ENCODE measurements at places on chromosomes 13 and 19.

DNA sequence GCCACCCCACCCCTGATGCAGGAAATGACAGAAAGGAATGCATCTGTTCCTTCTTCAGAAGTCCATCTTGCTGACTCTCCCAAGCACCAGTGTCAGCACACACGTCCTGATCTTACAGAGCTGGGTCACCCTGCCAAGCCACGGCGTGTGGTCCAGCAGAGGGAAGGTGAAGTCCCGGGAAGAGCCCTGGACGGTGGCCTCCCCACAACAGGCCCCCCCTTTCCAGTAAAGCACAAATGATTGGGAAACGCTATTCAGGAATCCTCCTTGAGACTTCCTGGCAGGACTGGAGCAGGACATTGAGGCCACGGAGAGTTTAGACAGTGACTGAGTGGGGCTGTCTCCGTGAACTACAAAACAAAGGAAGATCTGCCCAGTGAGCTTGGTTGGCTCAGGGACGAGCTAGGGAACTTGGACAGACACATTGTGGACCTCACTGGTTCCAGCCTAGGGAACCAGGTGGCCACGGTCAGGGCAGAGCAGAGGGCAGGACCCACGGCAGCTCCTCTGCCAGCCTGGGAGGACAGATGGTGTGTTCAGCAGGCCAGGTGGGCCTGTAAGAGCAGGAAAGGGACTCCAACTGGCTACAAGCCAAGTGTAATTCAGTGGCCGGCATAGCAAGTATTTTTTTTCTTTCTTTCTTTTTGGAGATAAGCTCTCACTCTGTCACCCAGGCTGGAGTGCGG is 41.7 kb downstream of the ELL start:
- no peak for DNase-seq

GRCh38 chr19:48874303-48875135 is 2.3 kb downstream of the PPP1R15A start:
- no peak for DNase-seq

DNA sequence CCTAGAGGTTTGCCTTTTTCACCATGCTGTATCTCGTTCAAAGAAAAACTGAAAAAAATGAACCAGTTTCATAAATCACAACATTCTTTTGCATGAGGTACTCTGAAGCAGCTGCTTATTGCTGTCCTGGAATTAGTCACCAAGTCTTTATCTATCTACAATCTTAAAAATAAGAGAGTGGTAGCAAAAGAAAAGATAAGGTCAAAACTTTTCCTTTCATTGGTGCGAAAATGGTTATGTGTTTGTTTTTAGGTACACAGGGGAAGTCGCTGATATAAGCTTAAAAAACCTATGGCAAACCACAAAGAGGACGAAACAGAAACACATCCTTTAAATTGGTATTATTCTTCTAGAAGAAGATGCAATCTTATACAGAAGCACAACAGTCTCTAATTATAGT is 20.7 kb downstream of the OBI1 start:
- no peak for DNase-seq

DNA sequence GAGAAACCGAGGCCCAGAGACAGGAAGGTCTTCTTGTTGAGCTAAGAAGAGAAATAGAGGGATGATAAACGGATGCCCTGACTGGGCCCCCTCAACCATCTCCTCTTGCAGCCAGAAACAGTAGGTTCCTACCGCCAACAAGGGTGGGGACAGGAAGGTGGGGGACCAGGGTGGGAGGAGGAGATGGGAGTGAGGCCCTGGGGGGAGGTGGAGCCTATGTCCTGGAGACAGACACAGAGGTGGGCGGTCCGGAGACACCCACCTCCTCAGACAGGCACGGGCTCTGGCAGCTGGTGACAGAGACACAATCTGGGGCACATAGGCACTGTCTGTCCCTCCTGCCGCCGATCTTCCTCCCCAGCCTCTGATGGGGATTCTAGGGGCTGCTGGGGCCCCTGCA is 16.9 kb downstream of the GADD45B start:
- no peak for DNase-seq

DNA sequence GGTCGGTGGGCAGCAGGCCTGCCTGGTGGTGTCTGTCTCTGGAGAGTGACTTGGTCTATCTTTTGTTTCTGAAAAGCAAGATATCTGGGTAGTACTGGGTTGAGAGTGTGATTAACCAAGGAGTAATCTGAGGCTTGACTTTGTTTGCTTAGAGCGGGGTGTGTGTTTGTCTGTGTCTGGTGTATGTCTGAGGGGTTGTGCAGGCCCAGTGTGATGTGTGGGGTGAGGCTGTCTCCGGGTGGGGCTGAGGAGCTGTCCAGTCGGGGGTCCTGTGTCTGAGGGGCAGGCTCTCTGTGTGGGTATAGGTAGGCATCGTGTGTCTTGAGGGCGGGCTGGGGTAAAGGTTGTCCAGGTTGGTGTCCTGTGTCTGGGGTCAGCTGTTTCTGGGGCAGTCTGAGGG is 11.1 kb upstream of the TIMM50 start:
- no peak for DNase-seq

- DNase-seq = no peak
Observed at GRCh38 chr13:40221460-40222201, 444.8 kb downstream of the FOXO1 start.

DNA sequence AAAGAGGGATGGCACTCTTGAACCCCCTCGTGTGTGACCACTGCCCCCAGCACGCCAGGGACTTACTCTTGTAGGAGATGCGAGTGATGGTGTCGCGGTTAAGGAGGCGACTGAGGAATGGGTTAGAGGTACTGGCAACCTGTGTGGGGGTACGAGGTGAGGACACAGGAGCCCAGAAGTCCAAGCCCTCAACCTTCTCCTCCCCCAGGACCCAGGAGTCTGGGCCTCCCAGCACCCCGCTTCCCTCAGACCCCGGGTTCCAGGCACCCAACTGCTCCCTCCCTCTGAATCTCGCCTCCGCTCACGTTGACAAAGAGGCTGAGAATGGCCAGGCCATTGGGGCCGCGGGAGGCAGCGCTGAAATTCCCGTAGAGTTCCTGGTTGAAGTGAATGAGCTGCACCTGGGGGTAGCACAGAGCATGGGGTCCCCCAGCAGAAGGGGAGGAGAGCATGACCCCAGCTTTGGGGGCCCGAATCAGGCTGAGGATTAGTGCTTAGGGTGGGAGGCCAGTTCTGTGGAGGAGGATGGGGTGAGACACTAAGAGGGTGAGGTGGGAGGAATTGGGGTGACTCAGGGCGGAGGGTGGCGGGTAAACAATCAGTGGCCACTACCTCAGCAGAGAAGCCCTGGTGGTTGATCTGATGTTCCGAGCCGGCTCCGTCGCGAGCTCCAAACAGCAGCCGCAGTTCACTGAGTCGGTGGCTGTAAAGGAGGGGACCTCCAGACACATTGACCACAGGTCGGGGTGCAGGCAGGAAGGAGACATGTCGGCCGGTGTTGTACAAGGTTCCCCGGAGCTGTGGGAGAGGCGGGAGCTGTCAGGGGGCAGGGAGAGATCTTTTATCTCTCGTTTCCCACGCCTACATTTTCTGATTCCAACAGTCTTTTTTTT is 2.5 kb upstream of the DBP start:
- no peak for DNase-seq

GRCh38 chr13:111247552-111247951 is 72.9 kb upstream of the TEX29 start:
- no peak for DNase-seq

- DNase-seq = no peak
Observed at GRCh38 chr13:110216398-110217041, 90.4 kb downstream of the COL4A1 start.

GRCh38 chr13:101967216-101967615 is 434.6 kb downstream of the FGF14 start:
- DNase-seq = no peak

GRCh38 chr19:4691373-4691772 is 21.2 kb upstream of the MYDGF start:
- DNase-seq = no peak

- DNase-seq = no peak
Observed at GRCh38 chr13:113080901-113081521, 24.6 kb upstream of the F7 start.

- no peak for DNase-seq
Observed at GRCh38 chr13:28532388-28533124, 37.6 kb upstream of the FLT1 start.

GRCh38 chr19:46755853-46756543 is 9.7 kb upstream of the STRN4 start:
- DNase-seq = no peak

DNA sequence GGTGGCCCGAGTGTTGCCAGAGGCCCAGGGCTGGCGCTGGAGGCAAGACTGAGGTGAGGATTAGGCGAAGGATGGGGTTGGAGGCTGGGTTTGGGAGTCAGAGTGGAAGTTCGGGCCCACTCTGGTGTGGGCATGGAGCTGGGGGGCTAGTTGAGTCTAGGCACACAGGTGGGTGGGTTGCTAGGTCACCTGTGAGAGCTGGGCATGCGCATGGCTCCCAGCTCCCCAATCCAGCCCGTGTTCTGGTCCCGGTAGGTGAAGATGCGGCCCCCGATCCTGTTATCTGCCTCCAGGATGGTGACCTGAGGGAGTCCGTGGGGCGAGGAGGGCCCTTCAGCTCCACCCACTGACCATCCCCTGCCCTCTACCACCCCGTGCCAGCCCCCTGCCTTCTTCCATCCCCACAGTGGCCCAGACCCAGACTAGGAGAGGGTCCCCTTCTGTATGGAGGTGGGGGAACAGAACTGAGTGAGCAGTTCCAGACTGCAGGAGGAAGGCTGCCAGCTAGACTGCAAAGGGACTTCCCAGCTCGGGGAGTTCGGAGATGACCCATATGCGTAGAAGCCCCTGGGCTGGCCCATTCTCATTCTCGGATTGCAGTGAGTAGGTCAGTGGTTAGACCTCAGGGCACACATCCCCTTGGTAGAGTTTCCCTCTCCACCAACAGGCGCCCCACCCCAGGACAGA is 1.7 kb downstream of the IL4I1 start:
- no peak for DNase-seq

- DNase-seq = no peak
Observed at GRCh38 chr13:41722684-41723535, 238.0 kb downstream of the VWA8 start.

DNA sequence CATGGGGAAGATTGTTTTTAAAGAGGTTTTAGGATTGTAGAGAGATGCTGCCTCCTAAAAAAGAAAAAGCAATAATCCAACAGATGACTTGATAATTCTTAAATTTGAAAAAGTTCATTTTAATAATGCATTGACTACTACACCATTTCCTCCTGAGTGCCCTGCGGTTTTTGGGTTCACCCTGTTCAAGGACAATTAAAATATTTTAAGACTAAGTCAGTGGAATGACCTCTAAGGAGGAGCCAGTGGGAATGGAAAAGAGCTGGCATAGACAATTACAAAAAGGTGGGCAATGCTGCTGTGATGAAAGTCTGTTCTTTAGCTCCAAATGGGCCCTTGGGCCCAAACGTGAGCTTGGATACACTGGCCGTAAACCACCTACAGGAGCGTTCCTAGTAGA is 217.8 kb downstream of the LHFPL6 start:
- DNase-seq = no peak

- DNase-seq = no peak
Observed at GRCh38 chr19:50910722-50911121, 473 bp downstream of the KLK4 start.

DNA sequence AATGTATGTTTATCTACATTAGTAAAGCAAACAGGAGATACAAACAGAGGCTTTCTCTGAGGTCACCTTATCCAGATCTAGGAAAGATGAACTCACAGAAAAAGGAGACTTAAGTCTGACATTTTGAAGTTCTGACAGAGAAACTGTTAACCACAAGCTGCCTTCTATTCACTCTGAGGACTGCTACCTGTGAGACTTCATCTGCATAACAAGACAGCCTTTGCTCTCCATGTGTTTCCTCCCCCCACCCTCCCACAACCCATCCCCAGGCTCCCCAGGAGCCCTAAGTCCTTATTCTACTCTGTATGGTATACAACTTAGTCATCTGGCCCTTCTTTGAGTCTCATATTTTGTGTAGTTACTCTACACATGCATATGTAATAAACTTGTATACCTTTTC is 699.0 kb downstream of the FGF9 start:
- no peak for DNase-seq

GRCh38 chr19:17951990-17952976 is 14.6 kb upstream of the KCNN1 start:
- no peak for DNase-seq

Measured in hypothalamus (tissue), 51 donors.